ENCODE measurements at places on chromosomes 12 and 14.

DNA sequence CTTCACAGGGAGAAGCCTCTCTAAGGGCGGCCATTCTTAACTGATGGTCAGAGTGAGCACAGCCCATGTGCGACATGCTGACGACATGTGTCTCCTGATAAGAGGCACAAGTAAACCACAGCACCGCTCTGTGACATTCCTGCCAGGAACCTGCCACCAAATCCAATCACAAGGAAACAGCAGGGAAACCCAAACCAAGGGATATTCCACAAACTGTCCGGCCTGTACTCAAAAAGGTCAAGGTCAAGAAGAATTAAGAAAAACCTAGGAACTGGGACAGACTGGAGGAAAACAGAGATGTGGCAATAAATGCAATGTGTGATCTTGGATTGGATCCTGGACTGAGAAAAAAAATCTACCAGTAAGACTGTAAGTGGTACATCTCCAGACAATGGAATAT is 91.9 kb downstream of the SYNE3 start:
- DNase-seq: no peak

- no peak for DNase-seq
These were observed 165.7 kb downstream of the SRGAP1 start for GRCh38 chr12:64010069-64010686.

DNA sequence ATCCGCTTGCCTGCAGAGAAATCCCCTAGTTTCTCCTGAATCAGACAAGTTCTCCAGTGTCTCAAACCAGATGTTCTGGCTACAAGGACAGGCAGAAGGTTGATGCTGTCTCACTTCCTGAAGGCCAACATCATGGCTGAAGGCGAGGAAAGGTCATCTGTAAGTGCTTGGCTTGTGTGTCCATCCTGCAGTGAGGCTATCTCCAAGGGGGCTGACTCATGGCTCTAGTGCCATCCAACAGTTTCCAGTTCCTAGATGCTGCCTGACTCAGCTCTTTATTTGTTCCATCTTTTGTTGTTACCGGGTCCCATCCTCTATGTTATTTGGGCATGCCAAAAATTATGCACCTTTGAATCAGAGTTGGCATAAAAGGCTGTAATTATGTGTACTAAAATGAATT is 232.1 kb upstream of the TBX3 start:
- DNase-seq: no peak

DNA sequence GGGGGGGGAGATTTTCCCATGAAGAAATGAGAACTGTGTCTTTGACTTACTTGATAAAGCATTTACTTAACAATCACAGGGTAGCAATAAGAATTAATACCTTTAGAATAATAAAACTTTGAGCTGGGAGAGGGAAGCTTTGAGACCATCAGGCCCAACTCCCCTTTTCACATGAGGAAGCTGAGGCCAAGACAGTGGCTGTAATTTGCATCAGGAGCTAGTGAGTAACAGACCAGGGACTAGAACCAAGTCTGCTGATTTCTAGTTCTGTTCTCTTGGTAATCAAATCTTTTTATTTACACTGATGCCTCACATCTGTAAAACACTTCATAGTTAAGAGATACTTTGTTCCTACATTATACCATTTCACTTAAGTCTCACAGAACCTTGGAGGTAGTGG is 28.7 kb downstream of the TTC8 start:
- DNase-seq: no peak

- DNase-seq: no peak
These were observed 501.2 kb downstream of the PCNX1 start for GRCh38 chr14:71408362-71409030.

- peak; percentile 33 for DNase-seq
These were observed 41.9 kb downstream of the CYP46A1 start for GRCh38 chr14:99725774-99726537.

DNA sequence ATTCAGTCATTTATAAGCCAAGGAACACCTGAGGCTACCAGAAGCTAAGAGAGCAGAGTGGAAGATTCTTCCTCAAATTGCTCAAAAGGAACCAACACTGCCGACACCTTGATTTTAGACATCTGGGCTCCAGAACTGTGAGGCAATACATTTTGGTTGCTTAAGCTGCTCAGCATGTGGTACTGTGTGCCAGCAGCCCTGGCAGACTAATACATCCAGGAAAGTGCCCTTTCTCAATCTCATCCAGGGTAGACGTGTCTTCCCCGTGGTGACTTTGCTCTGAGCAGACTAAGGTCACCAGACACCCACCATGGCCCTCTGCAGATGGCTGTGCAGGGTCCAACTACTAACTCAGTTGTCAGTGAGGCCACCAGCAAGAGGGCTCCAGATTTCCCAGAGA is 122.8 kb downstream of the VRK1 start:
- DNase-seq: no peak

- no peak for DNase-seq
These were observed 1.1 kb upstream of the CD9 start for GRCh38 chr12:6198985-6199530.

DNA sequence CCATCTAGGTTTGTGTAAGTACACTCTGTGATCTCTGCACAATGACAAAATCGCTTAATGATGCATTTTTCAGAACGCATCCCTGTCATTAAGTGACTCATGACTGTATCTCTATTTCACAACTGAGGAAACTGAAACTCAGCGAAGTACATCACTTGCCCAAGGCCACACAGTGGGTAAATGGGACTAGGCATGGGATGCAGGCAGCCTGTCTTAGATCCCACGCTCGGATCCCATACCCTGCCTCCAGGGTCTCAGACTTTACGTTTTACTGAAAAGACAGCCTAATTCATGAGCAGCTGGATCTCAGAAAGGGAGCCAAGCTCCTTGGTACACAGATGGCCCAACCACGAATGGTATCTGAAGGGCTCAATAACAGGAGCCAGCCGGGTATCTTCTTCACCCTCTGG is 2.4 kb upstream of the MLEC start:
- no peak for DNase-seq

DNA sequence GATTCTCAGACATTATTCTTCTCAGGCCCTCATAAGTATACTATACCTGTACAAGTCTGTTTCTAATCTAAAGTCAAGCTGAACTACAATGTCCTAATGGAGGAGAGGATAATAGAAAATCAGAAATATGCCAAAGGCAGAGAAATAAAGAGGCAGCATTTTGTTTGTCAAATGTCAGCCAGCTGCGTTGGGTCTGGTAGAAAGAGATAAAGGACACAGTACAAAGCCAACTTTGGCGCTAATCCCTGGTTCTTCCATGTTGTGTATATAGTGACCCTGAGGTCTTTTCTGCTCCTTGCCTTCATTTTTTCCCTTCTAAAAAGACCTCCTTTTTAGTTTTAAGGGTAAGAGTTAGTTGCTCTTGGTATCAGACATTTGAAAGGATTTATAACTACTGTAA is 103.1 kb downstream of the PRICKLE1 start:
- no peak for DNase-seq

- no peak for DNase-seq
These were observed 22.0 kb upstream of the TSPAN9 start for GRCh38 chr12:3055026-3055703.

GRCh38 chr12:126147321-126147720 is 1082.1 kb downstream of the AACS start:
- no peak for DNase-seq

- DNase-seq: no peak
These were observed 143.6 kb upstream of the CRY1 start for GRCh38 chr12:107236824-107237511.

DNA sequence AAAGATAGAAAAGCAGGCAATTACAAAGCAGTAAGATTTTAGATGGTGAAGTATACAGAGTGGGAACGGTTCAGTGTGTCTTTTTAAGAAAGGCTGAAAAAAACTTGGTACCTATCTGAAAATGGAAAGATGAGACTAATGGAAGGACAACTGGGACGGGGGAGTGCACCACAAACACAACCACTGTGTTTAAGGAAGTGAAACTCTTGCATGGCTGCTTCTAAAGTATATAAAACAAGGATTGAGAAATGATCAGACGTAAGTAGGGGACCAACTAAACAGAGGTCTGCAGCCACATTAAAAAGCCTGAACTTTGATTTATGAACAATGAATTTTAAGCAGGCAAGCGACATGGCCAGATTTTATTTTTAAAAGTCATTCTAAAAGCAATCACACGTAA is 328.6 kb downstream of the MDGA2 start:
- DNase-seq: peak; percentile 3

DNA sequence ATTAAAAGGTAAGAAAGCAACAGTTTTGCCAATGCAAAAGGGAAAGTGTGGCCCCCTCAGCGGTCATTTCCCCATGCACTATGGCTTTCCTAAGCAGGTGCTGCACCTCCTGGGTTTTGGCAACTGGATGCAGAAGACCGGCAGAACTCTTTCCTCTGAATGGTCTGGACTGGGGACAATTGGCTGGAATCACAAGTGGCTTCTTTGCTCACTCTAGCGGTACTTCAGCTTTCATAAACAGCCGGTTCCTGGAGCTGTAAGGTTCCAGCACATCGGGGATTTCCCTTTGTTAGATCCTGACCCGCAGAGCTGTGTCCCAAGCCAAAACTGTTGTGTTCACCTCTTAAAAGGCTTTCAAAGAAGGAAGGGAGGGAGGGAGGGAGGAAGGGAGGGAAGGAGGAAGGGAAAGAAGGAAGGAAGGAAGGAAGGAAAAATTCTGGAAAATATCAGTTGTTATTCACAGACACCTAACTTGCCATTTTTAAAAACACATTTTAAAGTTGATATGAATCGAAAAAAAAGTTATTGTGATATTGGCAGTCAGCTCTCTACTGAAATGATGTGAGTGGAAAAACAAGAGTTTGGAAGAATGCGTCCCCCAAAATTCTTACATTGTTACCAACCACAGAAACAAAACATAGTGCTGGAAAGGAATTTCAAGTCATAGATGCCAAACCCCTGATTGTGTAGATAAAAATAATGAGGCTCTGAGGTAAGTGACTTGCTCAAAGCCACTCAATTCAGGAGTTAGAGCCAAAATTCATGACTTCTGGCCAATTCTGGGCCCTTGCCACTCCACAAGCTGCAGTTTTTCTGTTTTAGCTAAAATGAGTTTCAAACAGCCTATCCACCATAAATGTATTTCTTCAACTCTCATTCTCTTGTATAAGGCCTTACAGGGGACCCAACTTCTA is 220.6 kb upstream of the HMGA2 start:
- no peak for DNase-seq

GRCh38 chr12:114293571-114294302 is 112.2 kb downstream of the TBX5 start:
- DNase-seq: no peak

DNA sequence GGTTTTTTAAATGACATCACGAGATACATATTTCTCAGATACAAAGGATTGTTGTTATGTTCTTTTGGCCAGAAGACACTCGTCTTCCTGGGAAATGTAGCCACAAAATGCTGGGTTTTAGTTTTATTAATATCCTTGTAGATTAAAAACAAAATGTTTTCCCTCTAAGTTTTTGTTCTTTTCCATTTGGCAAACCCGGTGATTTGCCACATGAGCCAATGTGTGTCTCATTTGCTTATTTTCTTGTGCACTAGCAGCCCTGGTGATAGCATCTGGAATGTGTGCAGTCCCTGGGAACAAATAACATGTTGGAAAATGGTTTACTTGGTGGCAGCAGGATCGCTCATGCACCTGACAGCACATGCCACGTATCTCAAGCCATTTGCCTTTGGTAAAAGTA is 61.0 kb downstream of the HMGA2 start:
- no peak for DNase-seq

GRCh38 chr12:100128512-100128908 is 14.2 kb downstream of the BLTP3B start:
- peak; percentile 69 for DNase-seq

DNA sequence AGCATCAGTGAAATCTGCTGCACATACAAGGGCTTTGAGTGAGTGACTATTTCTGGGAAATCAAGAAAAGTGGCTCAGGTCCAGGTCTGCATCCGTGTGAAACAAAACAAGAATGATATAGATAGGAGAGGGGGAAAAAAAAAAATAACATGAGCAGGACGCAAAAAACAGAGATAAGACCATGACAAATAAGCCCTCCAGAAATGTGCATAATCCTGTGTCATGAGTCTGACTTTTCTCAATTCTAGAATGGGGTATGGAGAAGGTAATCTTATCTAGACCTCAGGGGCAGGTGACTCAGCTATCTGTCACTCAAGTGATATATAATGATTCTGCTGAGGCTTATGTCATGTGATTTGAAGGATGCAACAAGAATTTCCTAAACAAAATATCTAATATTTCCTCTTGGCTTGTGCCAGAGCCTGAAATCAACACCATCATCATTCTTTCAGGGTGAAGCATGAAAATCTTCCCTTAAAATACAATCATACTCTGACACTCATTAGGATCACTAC is 250.0 kb downstream of the PHLDA1 start:
- DNase-seq: no peak

DNA sequence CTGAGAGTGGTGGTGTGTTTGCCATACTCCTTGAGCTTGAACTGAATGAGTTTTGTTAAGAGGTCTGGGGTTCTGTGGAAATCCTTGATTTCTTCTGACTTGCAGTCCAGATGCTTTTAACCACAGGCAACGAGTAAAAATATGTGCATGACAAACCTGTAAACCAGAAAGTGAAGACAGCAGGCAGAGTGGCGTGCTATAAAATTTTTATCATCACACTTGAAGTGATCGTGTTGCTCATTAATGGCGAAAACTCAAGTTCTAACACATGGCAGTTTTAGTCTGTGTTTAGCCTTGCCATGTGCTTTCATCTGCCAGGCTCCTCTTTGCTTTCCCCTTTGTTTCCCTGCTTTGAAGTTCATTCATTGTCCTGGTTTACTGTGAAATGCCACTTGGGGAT is 28.0 kb downstream of the TXNRD1 start:
- no peak for DNase-seq

DNA sequence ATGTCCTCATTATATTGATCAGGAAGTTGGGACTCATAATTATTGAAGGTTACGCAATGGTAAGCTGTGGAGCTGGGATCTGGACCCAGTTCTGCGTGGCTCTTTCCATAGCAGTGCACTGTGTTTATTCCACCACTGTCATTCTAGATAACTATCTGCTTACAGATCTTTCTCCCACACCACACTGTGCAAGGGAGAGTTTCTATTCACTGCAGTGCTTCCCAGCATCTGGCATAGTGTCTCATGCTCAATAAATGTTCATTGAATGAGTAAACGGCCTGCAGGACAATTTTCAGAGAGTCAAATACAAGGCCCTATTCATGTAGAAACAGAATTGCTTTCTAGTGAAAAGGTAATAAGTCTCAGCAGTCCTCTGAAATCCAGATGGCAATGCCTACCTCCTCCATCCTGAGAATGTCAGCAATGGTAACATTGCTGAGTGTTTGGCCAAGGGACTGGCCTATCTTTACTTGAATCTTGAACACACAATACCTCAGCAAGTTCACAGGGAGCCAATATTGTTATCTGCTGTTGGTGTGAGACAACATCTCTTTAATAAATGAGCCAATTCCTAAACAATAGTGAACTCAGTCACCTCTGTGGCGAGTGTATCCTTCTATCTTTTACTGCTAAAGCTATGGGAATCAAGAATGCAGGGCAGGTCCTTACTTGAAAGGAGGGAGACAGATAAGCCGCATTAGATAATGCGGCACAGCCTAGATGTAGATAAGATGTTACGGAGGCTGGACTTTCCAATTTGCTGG is 332.4 kb upstream of the PRICKLE1 start:
- DNase-seq: no peak

DNA sequence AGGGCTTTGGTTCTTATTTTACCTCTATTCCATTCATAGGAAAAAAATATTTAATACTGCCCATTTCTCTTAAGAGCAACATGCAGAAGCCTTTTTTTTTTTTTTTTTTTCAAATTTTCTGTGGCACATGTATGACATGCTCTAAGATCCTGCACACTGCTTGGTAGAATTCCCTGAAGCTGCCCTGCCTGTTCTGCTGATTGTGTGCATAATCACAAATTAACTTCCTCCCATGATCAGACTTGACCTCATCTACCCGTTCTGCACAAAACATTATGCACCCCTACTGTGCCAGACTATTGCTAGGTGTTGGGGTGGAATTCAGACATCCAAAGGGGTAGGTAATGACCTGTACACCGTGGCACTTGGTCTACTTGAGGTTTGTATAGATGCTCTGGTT is 22.2 kb downstream of the SUDS3 start:
- no peak for DNase-seq

Data from KBM-7 (cell line).